ENCODE measurements at places on chromosomes 13 and 19.
A peak's percentile ranks its signal among the peaks of the same experiment; 100 is the strongest.

GRCh38 chr13:26022538-26023292, 29.1 kb downstream of the SHISA2 start:
- DNase-seq = no peak

GRCh38 chr13:80666782-80667552, 326.0 kb upstream of the SPRY2 start:
- no peak for DNase-seq

DNA sequence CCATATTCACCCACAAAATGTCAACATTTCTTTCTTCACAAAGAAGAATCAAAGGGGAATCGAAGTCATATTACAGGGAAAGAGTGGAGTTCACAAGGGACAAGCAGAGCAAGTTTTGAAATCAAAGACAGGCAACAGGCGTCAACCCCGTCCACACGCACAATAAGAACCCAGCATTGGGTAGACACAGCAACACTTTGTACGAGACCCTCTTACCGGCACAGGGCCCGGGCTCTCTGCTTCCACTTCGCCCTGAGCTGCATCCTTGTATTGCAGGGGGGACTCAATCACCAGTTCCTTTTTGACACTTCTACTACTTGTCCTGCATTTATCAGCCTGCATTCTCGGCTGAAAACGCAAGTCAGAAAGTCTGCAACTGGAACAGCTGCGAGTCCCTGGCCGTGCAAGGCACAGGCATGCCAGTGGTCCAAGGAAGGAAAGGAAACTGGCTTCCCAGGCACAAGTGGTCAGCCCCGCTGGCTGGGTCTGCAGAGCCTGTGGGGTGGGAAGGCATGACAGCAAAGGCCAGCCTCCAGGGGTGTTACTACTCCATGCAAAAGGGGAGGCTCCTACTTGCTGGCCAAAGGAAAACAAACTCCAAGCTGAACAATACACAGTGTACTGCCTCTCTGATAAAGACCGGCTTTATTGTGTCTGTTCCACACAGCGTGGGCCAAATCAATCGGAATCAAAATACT, at the start of gene DOCK9:
TSS of gene DOCK9 (minus strand) at position 497 of the 698 bp plus-strand sequence. CDS start at position 342, 155 bp downstream.
- DNase-seq = no peak

GRCh38 chr19:27676334-27676733, 1536.6 kb downstream of the UQCRFS1 start:
- DNase-seq = no peak

GRCh38 chr19:6500837-6501739, 1.0 kb downstream of the TUBB4A start:
- DNase-seq = no peak

- no peak for DNase-seq
Observed at GRCh38 chr13:97072297-97072696, 78.0 kb upstream of the OXGR1 start.

GRCh38 chr13:32586080-32586900, at the start of gene PDS5B:
PDS5B (plus strand) TSS chr13:32586452; CDS start chr13:32648773, 62,321 bp downstream.
- peak; percentile 88 for DNase-seq

GRCh38 chr19:46040952-46041500, at the start of gene IGFL4:
IGFL4 (minus strand) TSS chr19:46041002; CDS start chr19:46040962, 40 bp downstream.
- no peak for DNase-seq

GRCh38 chr13:48233889-48234488, 983 bp downstream of the ITM2B start:
- no peak for DNase-seq

- no peak for DNase-seq
Observed at GRCh38 chr13:33181264-33181663, 104.3 kb downstream of the STARD13 start.

GRCh38 chr13:114147803-114148520, 15.5 kb upstream of the RASA3 start:
- DNase-seq = no peak

DNA sequence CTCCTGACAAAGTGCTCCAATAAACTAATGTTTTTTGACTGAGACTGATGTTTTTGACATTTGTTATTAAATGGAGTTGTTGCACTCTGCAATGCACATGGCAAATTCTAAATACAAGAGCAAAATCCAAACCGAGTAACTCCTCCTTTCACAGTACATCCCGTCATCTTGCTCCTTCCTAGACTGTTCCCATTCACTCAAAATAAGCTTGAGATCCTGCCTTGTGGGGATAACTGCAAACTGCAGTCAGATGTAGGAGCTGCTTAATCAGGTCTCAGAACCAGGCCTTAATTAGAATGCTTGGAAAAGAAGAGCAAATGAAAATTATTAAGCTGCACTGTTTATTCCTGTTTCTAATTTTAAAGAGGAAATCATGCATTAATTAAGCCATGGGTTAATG, 134.8 kb upstream of the SPRY2 start:
- no peak for DNase-seq

DNA sequence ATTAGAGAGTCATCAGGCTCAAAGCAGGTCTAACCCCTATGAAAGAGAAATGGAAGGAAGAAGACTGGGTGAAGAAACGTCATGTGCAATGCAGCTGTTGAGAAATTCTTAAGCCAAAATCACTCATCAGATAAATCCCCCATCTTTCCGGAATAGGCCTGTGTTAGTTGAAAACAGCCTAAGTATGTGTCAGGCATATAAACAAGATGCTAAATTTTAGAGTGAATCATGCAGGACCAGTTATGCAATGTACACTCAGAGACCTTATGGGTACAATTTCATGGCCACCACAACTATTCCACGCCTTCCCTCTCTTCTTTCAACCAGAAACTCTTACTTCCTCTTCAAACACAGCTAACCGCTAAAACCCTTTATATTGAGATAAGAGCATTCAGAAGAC, 717.7 kb upstream of the ATXN8OS start:
- DNase-seq = no peak

DNA sequence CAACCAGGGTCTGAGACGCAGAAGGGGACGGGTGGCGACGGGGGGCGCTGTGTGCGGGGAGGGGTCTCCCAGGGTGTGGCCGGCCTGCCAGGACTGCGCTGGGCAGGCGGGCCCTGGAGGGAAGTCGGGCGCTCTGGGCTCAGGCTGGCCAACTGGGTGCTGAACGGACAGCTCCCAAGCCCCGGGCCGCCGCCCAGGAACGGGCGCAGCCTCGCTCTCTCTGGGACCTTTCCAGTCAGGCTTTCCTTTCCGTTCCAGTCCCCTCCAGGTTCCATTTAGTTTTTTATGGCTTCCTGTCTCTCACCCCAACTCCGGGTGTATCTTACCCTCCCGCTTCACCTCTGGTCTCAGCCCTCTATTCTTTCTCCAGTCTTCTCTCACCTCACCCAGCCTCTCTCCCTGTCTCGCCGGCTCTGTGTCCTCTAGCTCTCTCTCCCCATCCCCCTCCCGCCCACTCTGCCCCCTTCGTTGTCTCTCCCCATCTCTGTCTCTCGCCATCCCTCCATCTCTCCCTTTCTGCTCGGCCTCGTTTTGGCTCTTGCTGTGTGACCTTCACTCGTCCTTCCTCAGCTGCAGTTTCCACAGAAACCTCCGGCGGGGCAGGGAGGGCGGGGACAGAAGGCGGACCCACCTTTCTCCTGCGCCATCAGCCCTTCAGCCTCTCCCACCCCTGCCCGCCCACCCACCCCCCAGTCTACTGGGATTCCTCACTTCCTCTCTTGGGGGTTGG, 3.3 kb upstream of the ATP1A3 start:
- DNase-seq = peak; percentile 11

DNA sequence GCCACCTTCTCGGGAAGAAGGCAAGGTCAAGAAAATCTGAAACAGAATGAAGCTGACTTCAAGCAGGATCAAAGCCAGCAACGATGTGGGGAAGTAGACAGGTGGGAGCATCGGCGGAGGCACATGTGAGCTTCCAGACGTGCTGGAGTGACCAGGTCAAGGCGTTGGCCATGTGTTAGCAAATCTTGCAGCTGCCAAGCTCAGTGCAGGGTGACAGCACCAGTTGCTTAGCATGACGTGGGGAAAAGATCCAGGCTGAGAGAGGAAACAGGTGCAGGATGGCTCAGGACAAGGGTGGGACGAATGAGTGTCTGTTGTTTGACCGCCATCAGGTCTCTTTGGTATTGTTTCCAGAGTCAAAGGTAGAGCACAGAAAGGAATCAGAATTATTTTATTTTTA, 92.3 kb downstream of the TNFSF13B start:
- no peak for DNase-seq

GRCh38 chr19:39218230-39219007, 14.4 kb upstream of the SYCN start:
- DNase-seq = no peak

DNA sequence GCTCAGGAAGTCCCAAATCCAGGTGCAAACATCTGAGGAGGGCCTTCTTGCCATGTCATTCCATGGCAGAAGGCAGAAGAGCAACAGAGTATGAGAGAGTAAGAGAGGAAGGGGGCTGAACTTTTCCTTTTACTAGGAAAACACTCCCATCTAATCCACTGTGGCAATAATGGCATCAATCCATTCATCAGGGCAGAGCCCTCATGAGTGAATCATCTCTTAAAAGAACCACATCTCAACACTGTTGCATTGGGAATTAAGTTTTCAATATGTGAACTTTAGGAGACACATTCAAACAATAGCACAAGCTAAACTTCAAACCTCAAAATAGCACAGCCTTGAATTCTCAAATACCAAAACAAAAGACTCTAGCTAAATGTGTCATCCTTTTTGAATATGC, 264.5 kb downstream of the KCTD12 start:
- no peak for DNase-seq

- DNase-seq = no peak
Observed at GRCh38 chr19:49255674-49256073, 69.3 kb downstream of the SLC6A16 start.

DNA sequence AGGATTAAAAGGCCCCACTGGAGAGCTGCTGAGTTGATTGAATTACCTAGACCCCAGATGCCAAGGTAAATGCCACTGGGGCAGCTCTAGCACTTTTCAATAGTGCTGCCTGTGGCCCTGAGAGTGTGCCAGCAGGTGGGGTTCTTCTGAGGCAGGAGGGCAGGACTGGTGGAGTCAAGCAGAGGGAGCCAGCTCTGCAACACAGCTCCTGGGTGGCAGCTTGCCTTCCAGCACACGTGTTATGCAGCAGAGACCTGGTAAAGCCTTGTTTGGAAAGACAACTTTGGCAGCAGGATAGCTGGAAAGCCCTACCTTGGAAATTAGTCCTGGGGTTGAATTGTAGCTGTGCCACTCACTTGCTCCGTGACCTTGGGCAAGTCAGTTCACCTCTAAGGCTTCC, 306.6 kb downstream of the ATP8A2 start:
- no peak for DNase-seq

All from stimulated activated CD8-positive, alpha-beta memory T cell treated with anti-CD3 and anti-CD28 coated beads, Interleukin-4, amount 100 ng/mL, for 24 hours (primary cell).